ENCODE measurements at places on chromosomes 7 and 10.
A peak's percentile ranks its signal among the peaks of the same experiment; 100 is the strongest.

- DNase-seq = peak; percentile 41
Observed at GRCh38 chr7:142799437-142799835, 28.7 kb downstream of the PRSS2 start.

DNA sequence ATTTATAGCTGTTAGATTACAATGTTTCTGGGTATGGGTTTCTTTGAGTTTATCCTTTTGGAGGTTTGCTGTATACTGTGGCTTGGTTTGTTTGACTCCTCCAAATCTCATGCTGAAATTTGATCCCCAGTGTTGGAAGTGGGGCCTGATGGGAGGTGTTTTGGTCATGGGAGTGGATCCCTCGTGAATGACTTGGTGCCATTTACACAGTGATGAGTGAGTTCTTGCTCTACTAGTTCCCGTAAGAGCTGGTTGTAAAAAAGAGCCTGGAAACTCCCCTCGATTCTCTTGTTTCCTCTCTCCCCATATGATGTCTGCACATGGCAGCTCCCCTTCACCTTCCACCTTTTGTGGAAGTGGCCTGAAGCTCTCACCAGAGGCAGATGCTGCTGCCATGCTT is 324.1 kb downstream of the C7orf25 start:
- no peak for DNase-seq

- DNase-seq = no peak
Observed at GRCh38 chr10:61742812-61743211, 80.1 kb downstream of the CABCOCO1 start.

GRCh38 chr7:23093546-23093945 is 12.0 kb upstream of the KLHL7 start:
- no peak for DNase-seq

DNA sequence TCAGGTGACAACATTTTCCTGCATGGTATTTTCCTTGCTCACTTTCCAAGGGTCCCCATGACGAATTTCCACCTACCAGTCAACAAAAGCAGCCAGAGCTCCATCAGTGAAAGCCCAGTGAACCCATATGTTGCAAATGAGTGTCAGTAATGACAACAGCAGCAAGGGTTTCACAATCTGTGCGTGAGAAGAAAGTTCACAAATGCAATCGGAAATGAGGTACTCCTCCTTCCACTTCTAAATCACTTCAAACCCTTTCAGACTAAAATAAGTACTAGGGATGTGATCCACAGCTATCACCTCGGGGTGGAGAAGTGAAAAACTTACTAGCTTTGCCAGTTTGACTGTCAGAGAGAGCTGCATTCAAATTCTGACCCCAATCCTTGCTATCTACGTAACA is 55.6 kb upstream of the BET1 start:
- DNase-seq = no peak

- DNase-seq = no peak
Observed at GRCh38 chr10:134247-135131, 766 bp upstream of the ZMYND11 start.

DNA sequence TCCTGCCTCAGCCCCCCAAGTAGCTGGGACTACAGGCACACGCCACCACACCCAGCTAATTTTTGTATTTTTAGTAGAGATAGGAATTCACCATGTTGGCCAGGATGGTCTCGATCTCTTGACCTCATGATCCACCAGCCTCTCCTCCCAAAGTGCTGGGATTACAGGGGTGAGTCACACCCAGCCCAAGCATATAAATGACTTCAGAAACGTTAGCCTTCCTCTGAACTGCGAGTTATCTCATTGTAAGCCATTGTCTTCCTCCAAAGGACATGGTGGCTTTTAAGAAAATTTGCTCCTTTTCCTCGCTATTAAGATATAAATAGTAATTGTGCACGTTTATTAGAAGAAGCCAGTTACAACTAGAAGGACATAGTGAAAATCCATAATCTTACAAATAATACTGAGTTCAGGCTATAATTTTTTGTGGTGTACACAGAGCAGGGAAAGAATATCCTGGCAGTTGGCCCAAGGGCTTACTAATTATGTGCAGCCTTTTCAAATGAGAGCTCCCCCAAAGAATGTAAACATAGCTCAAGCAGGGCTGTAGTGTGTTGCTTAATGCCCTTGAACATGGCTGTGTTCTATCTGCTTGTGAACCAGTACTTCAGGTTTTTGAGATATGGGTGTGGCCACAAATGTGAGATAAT is 495.8 kb downstream of the PARD3 start:
- DNase-seq = no peak

- no peak for DNase-seq
Observed at GRCh38 chr7:156058248-156058647, 246.0 kb upstream of the SHH start.

- DNase-seq = no peak
Observed at GRCh38 chr7:86950360-86950759, 109.1 kb downstream of the ELAPOR2 start.

GRCh38 chr10:33325929-33326328 is 8.5 kb downstream of the NRP1 start:
- DNase-seq = no peak

DNA sequence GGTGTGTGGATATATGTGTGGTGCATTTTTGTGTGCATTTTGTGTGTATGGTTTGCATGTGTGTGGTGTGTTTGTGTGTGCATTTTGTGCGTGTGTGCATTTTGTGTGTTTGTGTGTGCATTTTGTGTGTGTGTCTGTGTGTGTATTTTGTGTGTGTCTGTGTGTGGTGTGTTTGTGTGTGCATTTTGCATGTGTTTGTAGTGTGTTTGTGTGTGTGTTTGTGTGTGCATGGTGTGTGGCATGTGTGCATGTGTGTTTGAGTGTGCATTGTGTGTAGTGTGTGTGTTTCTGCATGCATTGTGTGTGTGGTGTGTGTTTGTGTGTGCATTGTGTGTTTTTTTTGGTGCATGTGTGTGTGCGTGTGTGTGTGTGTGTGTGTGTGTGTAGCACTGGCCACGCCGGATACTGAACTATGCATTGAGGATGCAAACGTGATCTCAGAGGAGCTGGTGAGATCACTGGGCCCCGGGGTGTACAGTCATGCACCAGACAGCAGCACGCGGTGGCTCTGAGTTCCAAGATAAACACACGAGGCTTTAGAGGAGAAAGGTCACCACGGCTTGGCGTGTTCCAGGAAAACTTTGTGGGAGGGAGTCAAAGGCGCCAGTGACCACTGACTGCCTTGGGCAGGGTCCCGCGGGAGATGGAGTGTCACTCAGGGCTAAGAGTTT is 106.6 kb upstream of the SHH start:
- no peak for DNase-seq

- DNase-seq = no peak
Observed at GRCh38 chr7:13132314-13132713, 444.9 kb downstream of the ARL4A start.

- no peak for DNase-seq
Observed at GRCh38 chr10:25849988-25850387, 84.0 kb upstream of the MYO3A start.

DNA sequence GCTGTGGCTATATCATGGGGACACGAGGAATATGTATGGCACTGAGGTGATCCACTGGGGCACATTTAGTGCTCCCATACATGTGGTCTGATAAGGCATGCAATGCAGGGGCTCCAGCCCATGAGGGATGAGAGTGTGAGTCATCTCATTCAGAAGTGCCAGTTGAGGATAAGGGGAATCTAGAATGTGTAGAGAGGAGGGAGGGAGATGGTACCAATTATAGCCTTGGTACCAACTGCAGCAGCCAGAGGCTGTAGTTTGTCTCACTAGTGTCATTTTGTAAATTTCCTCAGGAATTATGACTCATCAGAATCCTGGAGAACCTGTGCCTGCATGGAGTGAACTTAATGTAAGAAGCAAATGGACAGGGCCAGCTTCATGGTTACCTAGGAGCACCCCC is 46.2 kb downstream of the LAMB4 start:
- DNase-seq = no peak

GRCh38 chr10:68327889-68328786 is 3.7 kb upstream of the HNRNPH3 start:
- DNase-seq = no peak

DNA sequence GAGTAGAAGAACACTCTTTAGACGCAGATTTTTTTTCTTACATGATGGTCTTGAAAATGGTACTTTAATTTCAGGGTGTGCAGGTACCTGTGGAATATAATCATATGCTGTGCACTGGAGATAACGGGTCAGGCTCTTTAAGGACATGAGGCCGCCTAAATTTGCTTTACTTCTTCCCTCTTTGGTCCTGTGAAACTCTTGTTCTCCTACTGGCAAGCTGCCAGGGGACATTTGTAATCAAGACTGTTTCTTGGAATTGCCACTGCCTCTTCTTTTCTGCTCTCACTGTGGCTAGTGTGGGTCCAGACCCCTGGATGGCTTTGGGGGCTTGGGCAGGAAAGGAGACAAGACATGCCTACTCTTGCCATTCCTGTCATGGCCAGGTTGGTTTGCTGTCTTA is 146.0 kb downstream of the SND1 start:
- no peak for DNase-seq

DNA sequence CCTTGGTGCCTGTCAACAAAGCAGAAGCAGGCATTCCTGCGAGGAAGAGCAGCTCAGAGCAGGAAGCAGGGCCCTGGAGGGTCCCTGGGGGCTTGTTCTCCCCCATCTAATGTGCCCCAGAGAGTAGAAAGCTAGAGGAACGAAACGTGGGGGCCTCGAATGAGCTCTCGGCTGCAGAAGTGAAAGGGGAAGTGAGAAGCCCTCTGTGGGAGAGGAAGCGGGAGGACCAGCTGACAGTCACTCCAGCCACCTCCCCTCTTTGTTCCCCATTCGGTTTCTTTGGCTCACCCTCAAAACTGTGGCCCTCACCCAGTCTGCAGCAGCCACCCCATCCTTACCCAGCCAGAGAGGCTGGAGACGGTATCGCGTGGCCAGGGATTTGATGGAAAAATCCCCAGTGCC is 25.0 kb downstream of the C10orf105 start:
- peak; percentile 47 for DNase-seq

- peak; percentile 57 for DNase-seq
Observed at GRCh38 chr7:45923290-45923689, 2.2 kb upstream of the IGFBP3 start.

GRCh38 chr7:76358481-76359110 is at the start of gene YWHAG:
TSS of gene YWHAG (minus strand) at chr7:76358991. CDS start at chr7:76358808, 183 bp downstream.
- DNase-seq = peak; percentile 89

DNA sequence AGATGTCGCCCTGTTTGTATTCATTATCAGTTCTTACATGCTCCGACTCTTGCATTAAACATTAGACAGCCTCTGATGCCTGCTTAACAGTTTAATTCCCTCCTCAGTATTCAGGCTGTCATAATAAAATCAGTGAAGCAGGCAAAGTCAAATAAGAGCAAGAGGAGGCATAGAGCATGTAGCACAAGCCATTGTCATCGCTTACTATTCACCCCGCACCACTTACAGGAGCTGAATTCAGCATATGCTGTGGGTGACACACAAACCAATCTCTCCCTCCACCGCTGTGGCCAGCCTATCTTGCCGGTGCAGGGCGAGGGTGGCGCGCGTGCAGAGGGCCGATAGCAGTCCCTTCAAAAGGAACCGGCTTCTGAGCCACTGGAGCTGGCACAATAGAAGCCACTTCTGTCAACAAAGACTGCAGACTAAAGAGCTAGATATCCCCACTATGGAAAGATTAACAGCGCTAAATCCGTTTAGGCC is 433.2 kb upstream of the MGMT start:
- no peak for DNase-seq

GRCh38 chr10:11300563-11300962 is 282.9 kb downstream of the CELF2 start:
- no peak for DNase-seq

GRCh38 chr7:105222953-105223352 is 165.8 kb downstream of the SRPK2 start:
- DNase-seq = no peak

- DNase-seq = peak; percentile 5
Observed at GRCh38 chr10:112475575-112476218, 28.7 kb downstream of the VTI1A start.

GRCh38 chr10:1571587-1572237 is 165.6 kb downstream of the ADARB2 start:
- no peak for DNase-seq

All from CD4-positive, alpha-beta T cell treated with Interleukin-12 subunit alpha and Interleukin-12 subunit beta, for 1 hour (primary cell).